ENCODE measurements at places on chromosomes 5 and 9.

DNA sequence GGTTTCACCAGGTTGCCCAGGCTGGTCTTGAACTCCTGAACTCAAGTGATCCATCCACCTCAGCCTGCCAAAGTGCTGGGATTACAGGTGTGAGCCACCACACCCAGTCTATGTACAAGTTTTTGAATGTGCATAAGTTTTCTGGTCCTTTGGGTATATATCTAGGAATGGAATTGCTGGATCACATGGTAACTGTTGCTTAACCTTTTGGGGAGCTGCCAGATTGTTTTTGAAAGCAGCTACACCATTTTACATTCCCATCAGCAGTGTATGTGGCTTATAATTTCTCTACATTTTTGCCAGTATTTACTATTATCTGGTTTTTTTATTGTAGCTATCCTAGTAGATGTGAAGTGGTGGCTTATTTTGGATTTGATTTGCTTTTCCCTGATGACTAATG lies 8.9 kb upstream of the LNPEP start:
- no peak for DNase-seq

GRCh38 chr5:73205305-73205704 lies 32.3 kb downstream of the TMEM174 start:
- no peak for DNase-seq

DNA sequence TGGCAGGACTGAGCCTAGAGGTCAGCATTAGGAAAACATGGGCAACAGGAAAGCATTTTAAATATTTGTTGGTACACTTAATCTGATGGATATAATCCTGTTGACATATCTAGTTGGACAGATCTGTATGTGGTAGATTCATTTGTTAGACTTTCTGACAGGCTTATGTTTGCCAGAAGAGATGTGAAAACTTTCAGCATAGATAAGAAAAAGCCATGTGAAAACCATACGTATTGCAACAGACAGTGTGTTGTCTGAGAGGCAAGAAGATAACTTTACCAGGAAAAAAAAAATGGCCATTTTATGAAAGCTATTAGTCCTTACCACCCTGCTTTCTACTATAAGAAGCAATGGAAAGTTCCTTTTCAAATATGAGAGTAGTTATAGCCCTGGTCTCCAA lies 1902.2 kb upstream of the C9orf72 start:
- no peak for DNase-seq

DNA sequence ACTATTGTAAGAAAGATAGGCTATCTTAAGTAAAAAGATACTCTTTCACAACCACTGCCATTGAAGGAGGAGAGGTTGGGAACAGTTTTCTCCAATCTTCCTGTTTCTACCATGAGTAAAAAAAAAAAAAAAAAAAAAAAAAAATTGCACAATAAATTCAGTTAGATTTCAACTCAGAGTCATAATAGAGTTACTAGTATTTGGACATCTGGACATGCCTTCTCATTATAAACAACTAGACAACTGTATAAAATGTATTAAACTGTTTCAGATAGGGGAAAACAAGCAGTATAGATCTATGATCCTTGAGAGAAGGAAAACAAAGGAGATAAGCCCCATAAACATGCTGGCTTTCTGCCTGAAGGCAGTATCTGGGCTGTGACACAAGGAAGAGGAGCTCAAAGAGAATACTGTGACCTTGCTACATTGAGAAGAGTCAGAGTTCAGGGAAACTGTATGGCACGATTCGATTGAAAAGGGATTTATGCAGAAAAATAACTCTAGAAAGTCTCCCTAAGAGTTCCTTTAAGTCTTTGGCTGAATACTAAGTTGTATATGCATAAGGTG lies 249.2 kb upstream of the POU5F2 start:
- DNase-seq, result no peak

- no peak for DNase-seq
Observed at GRCh38 chr9:76709020-76709419, 55.2 kb upstream of the PCA3 start.

DNA sequence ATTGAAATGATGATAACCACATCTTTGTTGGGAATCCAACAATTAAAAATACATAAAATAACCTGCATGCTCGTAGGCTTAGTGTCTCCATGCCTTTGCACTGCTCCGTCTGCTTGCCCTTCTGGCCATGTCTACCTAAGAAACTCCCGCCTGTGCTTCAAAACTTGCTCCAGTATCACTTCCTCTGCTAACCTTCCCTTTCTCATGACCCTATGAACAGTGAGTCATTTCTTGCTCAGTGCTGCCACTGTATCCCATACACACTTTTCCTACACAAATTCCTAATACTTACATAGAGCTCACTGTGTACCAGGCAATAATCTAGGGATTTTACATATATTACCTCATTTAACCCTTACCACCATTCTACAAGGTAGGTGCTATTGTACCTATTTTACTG lies 33.5 kb downstream of the TMEM245 start:
- DNase-seq, result no peak

- DNase-seq, result no peak
Observed at GRCh38 chr5:761059-761771, 23.3 kb downstream of the ZDHHC11B start.

- DNase-seq, result no peak
Observed at GRCh38 chr9:6631207-6631512, 14.4 kb downstream of the GLDC start.

GRCh38 chr9:111179577-111179976 lies 141.3 kb upstream of the LPAR1 start:
- no peak for DNase-seq

DNA sequence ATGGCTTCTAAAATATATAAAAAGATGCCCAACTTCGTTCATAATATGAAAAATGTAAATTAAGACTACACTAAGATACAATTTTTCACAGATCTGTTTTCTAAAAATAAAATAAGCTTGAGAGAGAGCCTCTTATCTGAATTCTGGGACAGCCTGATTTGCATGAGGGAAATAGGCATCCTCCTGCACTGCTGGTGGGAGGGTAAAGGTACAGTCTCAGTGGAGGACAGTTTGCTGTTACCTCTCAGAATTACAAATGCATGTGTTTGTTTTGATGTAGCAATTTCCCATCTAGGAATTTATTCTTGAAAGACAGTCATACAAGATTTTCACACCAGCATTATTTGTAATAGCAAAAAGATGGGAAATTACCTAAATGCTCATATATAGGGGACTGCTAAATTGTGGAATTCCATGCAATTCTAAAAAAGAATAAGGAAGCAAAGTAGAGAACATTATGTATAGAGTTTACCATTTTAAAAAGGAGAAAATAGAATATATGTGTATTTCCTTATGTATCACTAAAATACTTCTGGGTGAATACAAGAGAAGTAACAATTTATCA lies 75.7 kb downstream of the ZSWIM6 start:
- no peak for DNase-seq

GRCh38 chr5:10702040-10702629 lies 58.9 kb downstream of the DAP start:
- DNase-seq, result no peak

- DNase-seq, result no peak
Observed at GRCh38 chr9:129868872-129869486, 33.7 kb downstream of the USP20 start.

- DNase-seq, result no peak
Observed at GRCh38 chr5:172144931-172145869, 42.8 kb downstream of the STK10 start.

- no peak for DNase-seq
Observed at GRCh38 chr5:144284931-144285502, 114.3 kb downstream of the KCTD16 start.

GRCh38 chr9:100083448-100084127 lies 15.2 kb downstream of the ERP44 start:
- DNase-seq, result no peak

- DNase-seq, result no peak
Observed at GRCh38 chr9:130448035-130448624, 3.4 kb downstream of the ASS1 start.

- no peak for DNase-seq
Observed at GRCh38 chr9:110895147-110895905, 142.9 kb downstream of the LPAR1 start.

GRCh38 chr5:67300326-67300725 lies 103.7 kb upstream of the CD180 start:
- no peak for DNase-seq

GRCh38 chr5:6516823-6517222 lies 68.2 kb downstream of the UBE2QL1 start:
- DNase-seq, result no peak

DNA sequence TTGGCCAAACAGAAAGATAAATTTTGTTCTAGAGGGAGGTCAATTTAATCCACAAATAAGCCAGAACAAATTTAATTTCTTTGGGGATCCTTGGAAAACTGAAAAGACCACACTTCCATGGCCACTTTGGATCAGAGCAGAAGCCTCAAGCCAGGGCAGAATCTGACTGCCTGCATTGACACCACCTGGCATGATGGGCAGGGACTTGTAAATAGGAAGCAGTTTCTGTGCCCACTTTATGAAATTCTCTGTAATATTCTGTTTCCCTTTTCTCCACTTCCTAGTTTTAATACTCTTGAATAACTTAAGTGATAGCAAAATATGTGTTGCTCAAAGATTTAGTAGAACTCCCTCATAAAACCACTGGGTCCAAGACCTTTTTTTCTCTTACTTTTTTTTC lies 6.7 kb upstream of the TMEM252 start:
- DNase-seq, result no peak

- no peak for DNase-seq
Observed at GRCh38 chr9:84397822-84398221, 57.3 kb upstream of the SLC28A3 start.

DNA sequence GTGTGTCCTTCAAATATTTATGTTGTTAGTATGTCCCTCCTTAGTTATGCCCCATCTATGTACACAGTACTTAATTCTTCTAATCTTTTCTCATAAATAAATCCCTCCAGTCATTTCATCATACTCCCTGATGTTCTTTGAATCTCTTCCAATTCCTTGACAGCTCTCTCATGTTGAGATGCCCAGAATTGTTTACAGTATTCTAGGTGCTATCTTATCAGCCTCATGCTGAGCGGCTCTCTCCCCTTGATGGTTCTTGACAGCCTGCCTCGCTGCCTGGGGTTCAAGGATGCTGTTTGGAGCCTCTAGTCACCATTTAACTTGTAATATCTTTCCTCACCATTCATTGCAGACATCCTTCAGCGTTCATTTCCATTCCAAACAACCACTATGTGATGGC lies 799.2 kb downstream of the BRINP1 start:
- DNase-seq, result no peak

GRCh38 chr5:142976861-142977260 lies 206.7 kb downstream of the ARHGAP26 start:
- no peak for DNase-seq

DNA sequence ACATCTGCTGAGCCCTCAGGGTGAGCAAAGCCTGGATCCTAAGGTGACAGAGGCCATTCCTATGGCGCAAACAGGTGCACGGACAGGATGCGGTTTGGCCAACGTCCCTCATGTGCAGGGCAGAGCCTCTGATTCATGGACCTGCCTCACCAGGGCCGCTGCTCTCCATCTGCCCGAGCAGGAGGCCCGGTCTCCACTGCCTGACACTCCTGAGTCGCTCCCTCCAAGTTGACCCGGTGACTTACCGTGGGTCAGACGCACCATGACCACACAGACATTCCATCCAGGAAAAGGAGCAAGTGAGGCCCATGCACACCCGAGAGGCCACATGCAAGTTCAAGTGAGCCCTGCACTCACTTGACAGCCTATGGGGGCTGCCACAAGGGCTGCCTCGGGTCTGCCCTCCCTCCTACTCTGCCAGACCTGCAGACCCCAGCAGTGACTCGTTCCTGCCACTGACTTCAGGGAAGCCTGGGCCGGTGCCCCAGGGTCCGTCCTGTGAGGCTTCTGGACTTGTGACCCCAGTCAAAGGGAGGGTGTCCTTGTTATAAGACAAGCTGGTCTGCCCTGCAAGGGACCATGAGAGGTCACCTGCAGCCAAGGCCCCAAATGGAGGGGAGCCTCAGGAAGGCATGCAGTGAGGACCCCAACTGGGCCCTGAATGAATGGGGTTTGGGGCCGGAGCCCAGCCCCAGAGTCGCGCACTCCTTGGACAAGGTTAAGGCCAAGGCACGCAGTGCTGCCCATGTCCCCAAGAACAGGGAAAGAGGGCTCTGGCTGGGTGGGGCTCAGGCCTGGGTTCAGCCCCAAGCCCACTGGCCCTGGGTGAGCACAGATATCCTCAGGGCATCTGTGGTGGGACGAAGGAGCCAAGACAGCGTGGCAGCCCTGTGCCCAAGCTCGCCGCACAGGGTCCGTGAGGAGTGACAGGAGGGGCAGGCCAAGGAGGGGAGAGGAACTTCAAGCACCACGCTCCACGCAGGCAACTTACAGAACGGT lies 10.1 kb downstream of the BRD3OS start:
- DNase-seq, result no peak

- DNase-seq, result no peak
Observed at GRCh38 chr5:170337045-170337733, 39.6 kb upstream of the LCP2 start.

All from stimulated activated CD8-positive, alpha-beta memory T cell treated with anti-CD3 and anti-CD28 coated beads, Interleukin-7, amount 100 ng/mL, for 24 hours (primary cell).